Vagina (tissue), 2 donors: ENCODE measurements at places on chromosomes 7 and 10. TPM values are rescaled to one million over a fixed set of nuclear protein-coding genes. Genes with fewer than 3 reads are reported as not detected.
A peak's percentile ranks its signal among the peaks of the same experiment; 100 is the strongest.

Gene NRG3
- not detected for total RNA-seq

DNA sequence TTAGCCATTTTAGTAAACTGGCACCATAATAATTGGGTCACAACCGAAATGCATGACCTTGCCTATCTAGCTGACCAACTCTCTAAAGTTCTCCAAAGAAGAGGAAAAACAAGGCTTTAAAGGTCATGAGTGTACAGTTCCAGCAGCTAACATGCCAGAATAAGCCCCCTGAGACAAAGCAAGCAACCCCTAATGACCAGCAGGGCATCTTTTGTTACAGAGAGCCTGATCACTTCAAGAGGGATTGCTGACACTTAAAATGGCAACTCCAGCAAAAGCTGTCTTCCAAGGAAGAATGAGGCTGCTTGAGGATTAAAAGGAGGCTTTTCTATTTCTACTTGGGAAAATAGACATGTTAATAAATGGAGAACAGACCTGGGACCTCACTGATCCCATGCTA, 213.6 kb downstream of the CDC14C start:
- H3K4me1 ChIP-seq, result no peaks in the 10 kb centered on the region
- H3K27ac ChIP-seq, result no peak overlapping the region
- no peaks in the 10 kb centered on the region for H3K36me3 ChIP-seq
- H3K27me3 ChIP-seq, result no peaks in the 10 kb centered on the region
- DNase-seq, result no peak

- H3K36me3 ChIP-seq, result peaks cover 3% of the 10 kb centered on the region
- DNase-seq, result no peak
- no peaks in the 10 kb centered on the region for H3K27me3 ChIP-seq
- H3K4me3 ChIP-seq, result no peak overlapping the region
Observed at GRCh38 chr7:16688249-16688648, 42.3 kb downstream of the BZW2 start.

Gene ZNF777
- total RNA-seq, result 13.5 TPM

DNA sequence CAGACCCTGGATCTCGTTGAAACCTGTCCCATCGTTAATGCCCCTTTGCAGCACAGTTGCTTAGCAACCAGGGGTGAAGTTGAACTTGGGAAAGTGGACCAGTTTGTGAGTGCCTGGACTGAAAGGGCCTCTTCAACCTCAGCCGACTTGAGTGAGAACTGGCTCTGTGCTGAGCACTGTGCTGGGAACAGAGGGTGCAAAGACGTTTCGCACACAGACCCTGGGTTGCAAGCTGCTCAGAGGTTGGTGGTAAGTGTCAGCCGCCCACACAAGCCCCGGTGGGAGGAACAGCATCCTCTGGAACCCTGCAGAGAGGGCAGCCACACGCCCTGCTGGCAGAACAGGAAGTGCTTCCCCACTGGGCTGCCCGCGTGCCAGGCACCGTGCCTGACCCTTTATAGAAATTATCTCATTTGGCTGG, 89.2 kb downstream of the CARD11 start:
- no peak for DNase-seq
- no peaks in the 10 kb centered on the region for H3K27me3 ChIP-seq
- H3K27ac ChIP-seq, result no peak overlapping the region

GRCh38 chr7:87148332-87148955, 3.8 kb upstream of the DMTF1 start:
- no peak overlapping the region for H3K4me3 ChIP-seq
- no peak overlapping the region for H3K27ac ChIP-seq
- no peak for DNase-seq
- no peaks in the 10 kb centered on the region for H3K27me3 ChIP-seq

GRCh38 chr7:134919240-134919641, 67.1 kb upstream of the AGBL3 start:
- no peaks in the 10 kb centered on the region for H3K36me3 ChIP-seq
- no peaks in the 10 kb centered on the region for H3K27me3 ChIP-seq
- DNase-seq, result no peak

DNA sequence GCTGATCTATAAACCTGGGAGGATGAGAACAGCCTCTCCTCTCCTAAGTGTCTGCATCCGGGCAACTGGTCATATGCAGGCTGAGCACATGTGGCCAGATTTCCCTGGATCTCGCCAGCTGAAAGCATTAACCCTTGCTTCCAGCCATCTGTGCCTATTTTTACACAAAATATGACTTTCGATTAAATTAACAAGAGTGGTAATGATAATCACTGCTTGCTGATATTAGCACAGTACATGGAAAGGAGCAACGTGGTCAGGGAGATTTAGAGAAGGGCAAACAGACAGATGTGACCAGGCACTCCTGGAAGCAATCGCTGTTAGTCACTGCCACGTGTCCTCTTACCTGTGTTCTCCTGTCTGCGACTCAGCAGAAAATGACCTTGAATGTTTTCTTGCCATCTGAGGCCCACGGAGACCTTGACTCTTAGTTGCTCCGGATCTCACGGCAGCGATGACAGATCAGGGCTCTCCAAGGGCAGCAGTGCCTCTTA, 59.5 kb upstream of the NPTX2 start:
- no peaks in the 10 kb centered on the region for H3K27me3 ChIP-seq
- H3K27ac ChIP-seq, result no peak overlapping the region
- H3K4me3 ChIP-seq, result no peak overlapping the region
- no peaks in the 10 kb centered on the region for H3K4me1 ChIP-seq

Gene ANXA8
- total RNA-seq, result 135 TPM

- no peaks in the 10 kb centered on the region for H3K36me3 ChIP-seq
- no peak for DNase-seq
- no peaks in the 10 kb centered on the region for H3K4me1 ChIP-seq
Observed at GRCh38 chr7:39501358-39501757, 64.8 kb upstream of the YAE1 start.

GRCh38 chr10:26621243-26621888, 76.1 kb upstream of the PDSS1 start:
- H3K36me3 ChIP-seq, result no peaks in the 10 kb centered on the region
- no peaks in the 10 kb centered on the region for H3K4me1 ChIP-seq
- no peak overlapping the region for H3K4me3 ChIP-seq
- H3K27me3 ChIP-seq, result no peaks in the 10 kb centered on the region
- H3K27ac ChIP-seq, result no peak overlapping the region
- no peak for DNase-seq

Gene AKR1C1
- total RNA-seq, result 73.7 TPM

- H3K36me3 ChIP-seq, result no peaks in the 10 kb centered on the region
- no peak overlapping the region for H3K4me3 ChIP-seq
- H3K27ac ChIP-seq, result peak overlapping the region; percentile 63
- peaks cover 36% of the 10 kb centered on the region for H3K4me1 ChIP-seq
Observed at GRCh38 chr7:139915268-139915863, 86.3 kb downstream of the TBXAS1 start.

- no peak overlapping the region for H3K4me3 ChIP-seq
- DNase-seq, result no peak
- H3K27me3 ChIP-seq, result peaks cover 20% of the 10 kb centered on the region
- H3K4me1 ChIP-seq, result peaks cover 16% of the 10 kb centered on the region
Observed at GRCh38 chr10:101140950-101141615, 10.0 kb downstream of the TLX1 start.

GRCh38 chr7:91843831-91844230, 36.7 kb downstream of the MTERF1 start:
- no peaks in the 10 kb centered on the region for H3K27me3 ChIP-seq
- no peak overlapping the region for H3K4me3 ChIP-seq
- no peak overlapping the region for H3K27ac ChIP-seq
- no peaks in the 10 kb centered on the region for H3K36me3 ChIP-seq

Gene CFAP58
- 0.49 TPM for total RNA-seq

DNA sequence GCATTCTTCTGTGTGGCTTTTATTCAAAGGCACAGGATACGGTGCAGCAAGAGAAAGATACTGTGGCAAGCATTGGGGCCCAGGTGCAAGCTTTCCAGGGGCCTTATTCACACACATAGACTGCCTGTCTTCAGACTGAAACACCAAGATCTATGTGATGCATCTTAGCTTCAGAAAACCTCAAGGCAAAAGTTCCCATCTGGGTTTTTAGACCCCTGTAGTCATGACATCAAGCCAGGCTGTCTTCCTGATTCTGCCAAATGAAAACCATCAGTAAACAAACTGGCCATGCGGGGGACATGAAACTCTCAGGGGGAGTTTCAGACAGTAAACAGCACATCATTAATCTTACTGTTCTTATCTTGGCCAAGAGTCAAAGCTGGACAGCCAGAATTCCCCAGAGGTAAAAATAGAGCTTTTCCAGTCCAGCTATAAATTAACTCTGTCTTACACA, 9.8 kb downstream of the AGBL3 start:
- H3K4me3 ChIP-seq, result no peak overlapping the region
- no peak overlapping the region for H3K27ac ChIP-seq
- H3K4me1 ChIP-seq, result peaks cover 25% of the 10 kb centered on the region
- no peaks in the 10 kb centered on the region for H3K27me3 ChIP-seq
- H3K36me3 ChIP-seq, result no peaks in the 10 kb centered on the region

- no peak overlapping the region for H3K4me3 ChIP-seq
- H3K36me3 ChIP-seq, result no peaks in the 10 kb centered on the region
- H3K27me3 ChIP-seq, result no peaks in the 10 kb centered on the region
- no peak for DNase-seq
- H3K4me1 ChIP-seq, result no peaks in the 10 kb centered on the region
Observed at GRCh38 chr10:88791924-88792323, 10.6 kb upstream of the LIPM start.

Gene STEAP1
- total RNA-seq, result 24.3 TPM

GRCh38 chr7:71868797-71869196, 543.3 kb downstream of the CALN1 start:
- H3K4me3 ChIP-seq, result no peak overlapping the region
- no peaks in the 10 kb centered on the region for H3K27me3 ChIP-seq
- H3K4me1 ChIP-seq, result no peaks in the 10 kb centered on the region

Gene ADRA2A
- 14.2 TPM for total RNA-seq

Gene CHCHD1
- 19.6 TPM for total RNA-seq

Gene DENND11
- 21.1 TPM for total RNA-seq

Gene OR9A2
- not detected for total RNA-seq

DNA sequence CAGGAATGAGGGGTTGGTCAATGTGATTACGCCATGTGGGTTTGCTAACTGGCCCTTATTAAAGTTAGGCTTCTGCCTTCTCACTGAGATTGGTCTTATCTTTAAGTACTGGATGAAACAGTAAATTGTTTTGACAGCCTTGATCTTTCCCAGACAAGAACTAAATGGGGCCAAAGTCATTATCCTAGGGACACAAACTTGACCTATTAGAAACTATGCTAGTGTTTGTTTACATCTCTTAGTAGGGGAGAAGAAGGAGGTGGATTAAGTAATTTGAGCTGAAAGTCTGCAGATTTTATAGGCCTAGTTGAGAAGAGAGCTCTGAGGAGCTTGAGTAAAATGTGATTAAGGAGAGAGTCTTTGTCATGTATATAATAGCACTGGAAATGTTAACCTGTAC, 386.9 kb downstream of the HTR7 start:
- no peak for DNase-seq
- no peak overlapping the region for H3K27ac ChIP-seq
- no peak overlapping the region for H3K4me3 ChIP-seq
- H3K36me3 ChIP-seq, result no peaks in the 10 kb centered on the region

Gene MKI67
- total RNA-seq, result 11.5 TPM

Gene ACTA2
- 1,162 TPM for total RNA-seq

DNA sequence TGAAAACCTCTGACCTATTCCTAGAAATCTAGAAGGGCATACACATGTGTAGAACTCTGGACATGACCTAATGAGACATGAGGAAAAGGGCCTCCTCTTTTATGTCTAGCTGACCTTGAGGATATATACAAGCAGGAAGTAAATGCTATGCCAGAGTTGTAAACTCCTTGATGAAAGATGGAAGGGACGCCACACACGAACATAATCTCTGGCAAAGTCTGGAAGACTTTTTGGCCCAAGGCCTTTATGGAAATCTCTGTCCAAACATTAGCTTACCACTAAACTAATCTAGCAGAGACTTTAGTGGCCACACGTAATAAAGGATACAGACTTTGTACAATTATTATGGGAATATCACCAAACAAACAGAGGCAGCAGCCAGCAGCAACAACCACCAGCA, 138.1 kb upstream of the THSD7A start:
- no peak overlapping the region for H3K27ac ChIP-seq
- no peak for DNase-seq
- H3K27me3 ChIP-seq, result no peaks in the 10 kb centered on the region
- H3K4me1 ChIP-seq, result no peaks in the 10 kb centered on the region
- no peaks in the 10 kb centered on the region for H3K36me3 ChIP-seq
- no peak overlapping the region for H3K4me3 ChIP-seq

GRCh38 chr7:89232-90019, 102.9 kb upstream of the FAM20C start:
- H3K27me3 ChIP-seq, result no peaks in the 10 kb centered on the region
- H3K27ac ChIP-seq, result peak overlapping the region; percentile 82
- no peak overlapping the region for H3K4me3 ChIP-seq
- peaks cover 40% of the 10 kb centered on the region for H3K4me1 ChIP-seq
- peak; percentile 96 for DNase-seq
- no peaks in the 10 kb centered on the region for H3K36me3 ChIP-seq

DNA sequence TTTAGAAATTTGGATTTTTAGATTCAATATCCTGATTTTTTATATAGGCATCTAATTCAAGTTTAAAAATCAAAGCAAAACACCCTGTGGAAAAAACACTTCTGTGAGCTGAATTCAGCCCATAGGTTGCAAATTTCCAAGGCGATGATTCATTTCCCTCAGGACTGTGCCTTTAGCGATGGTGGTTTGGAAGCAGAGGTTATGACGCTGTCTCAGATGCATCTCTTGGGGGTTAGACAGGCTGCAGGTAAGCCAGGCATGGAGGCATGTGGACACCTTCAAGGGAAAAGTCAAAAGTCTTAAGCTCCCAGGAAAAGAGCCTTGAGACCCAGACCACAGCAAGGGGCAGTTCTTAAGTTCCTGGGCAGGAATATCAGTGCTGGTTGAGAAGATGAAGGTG, 9.5 kb upstream of the FRA10AC1 start:
- H3K4me1 ChIP-seq, result no peaks in the 10 kb centered on the region
- no peak overlapping the region for H3K27ac ChIP-seq
- H3K36me3 ChIP-seq, result no peaks in the 10 kb centered on the region

- H3K27ac ChIP-seq, result no peak overlapping the region
- peaks cover 18% of the 10 kb centered on the region for H3K4me1 ChIP-seq
- no peak for DNase-seq
- H3K27me3 ChIP-seq, result no peaks in the 10 kb centered on the region
- H3K36me3 ChIP-seq, result no peaks in the 10 kb centered on the region
Observed at GRCh38 chr10:89337484-89337883, 9.7 kb downstream of the IFIT3 start.

DNA sequence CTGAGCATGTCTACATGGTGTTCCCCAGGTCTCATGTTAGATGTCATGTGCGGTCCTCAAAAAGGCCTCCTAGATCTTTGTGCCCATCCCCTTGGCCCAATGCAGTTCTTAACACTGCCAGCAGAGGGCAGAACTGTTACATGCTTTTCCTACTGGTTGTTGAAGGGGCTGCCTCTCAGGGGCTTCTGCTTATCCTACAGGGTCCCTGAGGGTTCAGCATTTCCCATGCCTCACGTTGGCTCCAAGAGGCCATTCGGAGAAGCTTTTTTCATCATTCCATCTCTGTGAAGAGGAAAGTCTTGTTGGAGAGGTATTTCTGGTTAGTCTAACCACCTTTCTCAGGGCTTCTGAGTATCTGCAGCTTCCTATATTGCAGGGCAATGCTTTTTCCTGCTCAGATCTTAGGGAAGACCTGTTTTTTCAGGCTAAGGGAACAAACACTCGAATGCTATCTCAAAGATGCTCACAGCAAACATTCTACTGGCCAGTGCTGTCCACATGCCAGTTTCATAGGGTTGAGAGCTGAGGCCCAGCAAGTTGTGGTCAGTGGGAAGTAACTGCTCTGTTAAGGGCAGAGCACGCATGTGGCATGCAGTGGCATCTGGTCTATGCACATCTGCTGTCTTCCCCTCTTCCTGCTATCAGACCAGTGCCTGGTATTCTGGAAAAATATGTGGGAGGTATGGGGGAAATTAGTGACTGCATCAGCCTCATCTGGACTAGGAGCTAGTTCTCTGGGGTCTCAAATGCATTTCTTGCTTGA, 31.5 kb downstream of the MBL2 start:
- H3K4me1 ChIP-seq, result no peaks in the 10 kb centered on the region
- H3K4me3 ChIP-seq, result no peak overlapping the region
- DNase-seq, result peak; percentile 79
- H3K36me3 ChIP-seq, result no peaks in the 10 kb centered on the region
- no peak overlapping the region for H3K27ac ChIP-seq
- H3K27me3 ChIP-seq, result no peaks in the 10 kb centered on the region
